ENCODE measurements at places on chromosomes 3 and 15. TPM values are rescaled to one million over a fixed set of nuclear protein-coding genes. Genes with fewer than 3 reads are reported as not detected.

- DNase-seq, result no peak
- H3K27me3 ChIP-seq, result no peaks in the 10 kb centered on the region
- no peaks in the 10 kb centered on the region for H3K36me3 ChIP-seq
Measured at GRCh38 chr15:34084086-34084485, 17.6 kb downstream of the EMC7 start.

GRCh38 chr3:40437889-40438288 lies 19.2 kb upstream of the RPL14 start:
- no peaks in the 10 kb centered on the region for H3K27me3 ChIP-seq
- no peaks in the 10 kb centered on the region for H3K4me1 ChIP-seq

DNA sequence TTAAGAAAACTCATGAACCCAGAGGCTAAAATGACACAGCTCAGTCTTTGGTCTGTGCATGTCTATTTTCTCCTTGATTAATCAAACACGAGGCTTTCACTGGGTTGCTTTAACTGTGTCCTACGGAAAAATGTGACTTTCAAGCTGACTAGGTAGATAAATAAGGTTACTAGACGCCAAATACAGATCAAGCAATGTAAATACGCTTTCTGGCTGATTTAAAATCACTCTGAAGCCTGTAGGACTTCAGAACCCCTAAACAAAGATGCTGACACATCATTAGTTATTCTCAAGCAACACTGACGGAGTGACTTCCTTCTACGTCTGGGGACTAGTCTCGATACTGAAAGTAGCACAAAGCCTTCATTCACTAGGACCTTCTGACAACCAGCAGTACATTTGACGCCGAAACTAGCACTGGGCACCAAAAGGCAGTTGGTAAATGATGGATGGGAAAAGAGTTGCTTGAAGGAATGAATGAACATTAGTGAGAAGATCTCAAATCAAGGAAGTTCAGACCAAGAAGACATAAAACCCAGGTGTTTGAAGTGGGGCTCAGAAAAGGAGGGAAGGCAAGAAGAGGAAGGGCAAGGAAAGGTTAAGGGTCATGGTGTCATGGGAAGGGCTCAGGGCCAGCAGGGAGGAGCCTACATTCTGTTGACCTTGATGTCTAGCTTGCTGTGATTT lies 67.1 kb upstream of the CDV3 start:
- DNase-seq, result peak; percentile 44
- peak overlapping the region; percentile 50 for H3K27ac ChIP-seq
- peak overlapping the region; percentile 2 for H3K4me3 ChIP-seq
- peaks cover 13% of the 10 kb centered on the region for H3K4me1 ChIP-seq
- no peaks in the 10 kb centered on the region for H3K36me3 ChIP-seq

DNA sequence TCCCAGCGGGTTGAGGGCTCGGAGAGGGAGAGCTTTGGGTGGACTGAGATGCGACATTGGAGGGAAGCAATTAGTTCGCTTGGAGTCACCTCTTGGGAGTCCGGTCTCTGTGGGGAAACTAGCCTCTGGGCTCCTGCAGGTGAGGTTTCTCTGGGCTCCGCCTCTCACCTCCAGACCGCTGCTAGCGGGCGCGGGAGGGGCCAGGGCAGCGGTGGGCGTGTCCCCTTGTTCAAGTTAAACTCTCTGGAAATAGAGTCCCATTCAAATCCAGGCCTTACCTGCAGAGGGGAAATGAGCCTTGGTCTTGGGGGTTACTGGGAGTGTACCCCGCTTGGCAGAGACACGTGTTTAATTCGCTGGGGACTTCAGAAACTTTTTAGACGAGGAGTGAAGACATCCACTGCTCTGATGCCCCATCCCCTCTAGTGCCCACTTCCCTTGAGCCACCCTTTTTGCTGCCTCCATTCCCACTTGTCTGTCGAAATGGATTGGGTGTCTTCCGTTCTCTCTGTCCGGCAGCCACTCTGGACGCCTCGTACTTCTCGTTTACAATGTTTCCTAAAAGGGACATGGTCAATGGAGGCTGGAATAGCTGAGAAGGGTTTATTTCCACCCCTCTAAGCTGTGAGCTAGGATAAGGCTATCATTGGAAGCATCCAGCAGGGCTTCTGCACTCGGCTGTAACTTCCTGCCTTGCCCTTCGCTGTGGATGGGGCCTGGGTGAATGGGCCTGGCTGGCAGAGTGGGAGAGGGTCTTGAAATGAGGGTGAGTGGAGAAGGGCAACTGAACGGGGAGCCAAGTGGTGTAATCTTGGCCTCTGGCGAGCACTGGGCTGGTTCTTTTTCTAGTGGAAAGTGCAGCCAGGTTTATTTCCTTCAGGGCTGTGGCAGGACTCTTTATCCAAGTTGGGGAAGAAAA lies 1.1 kb downstream of the MITF start:
- no peak overlapping the region for H3K27ac ChIP-seq
- DNase-seq, result peak; percentile 81
- H3K27me3 ChIP-seq, result peaks cover 14% of the 10 kb centered on the region
- H3K4me1 ChIP-seq, result no peaks in the 10 kb centered on the region
- H3K4me3 ChIP-seq, result peak overlapping the region; percentile 84

SEMA3G gene
- total RNA-seq, result 0.12 TPM

NAALADL2 gene
- 36.7 TPM for total RNA-seq

TTC21A gene
- total RNA-seq, result 8.1 TPM
